ENCODE measurements at places on chromosomes 2 and 18. TPM values are rescaled to one million over a fixed set of nuclear protein-coding genes. Genes with fewer than 3 reads are reported as not detected.

The CTLA4 gene
- not detected for total RNA-seq

The SUPT7L gene
- total RNA-seq, result 25.6 TPM

- no peak for DNase-seq
These were observed 129.9 kb downstream of the NCOA1 start for GRCh38 chr2:24620936-24621335.

DNA sequence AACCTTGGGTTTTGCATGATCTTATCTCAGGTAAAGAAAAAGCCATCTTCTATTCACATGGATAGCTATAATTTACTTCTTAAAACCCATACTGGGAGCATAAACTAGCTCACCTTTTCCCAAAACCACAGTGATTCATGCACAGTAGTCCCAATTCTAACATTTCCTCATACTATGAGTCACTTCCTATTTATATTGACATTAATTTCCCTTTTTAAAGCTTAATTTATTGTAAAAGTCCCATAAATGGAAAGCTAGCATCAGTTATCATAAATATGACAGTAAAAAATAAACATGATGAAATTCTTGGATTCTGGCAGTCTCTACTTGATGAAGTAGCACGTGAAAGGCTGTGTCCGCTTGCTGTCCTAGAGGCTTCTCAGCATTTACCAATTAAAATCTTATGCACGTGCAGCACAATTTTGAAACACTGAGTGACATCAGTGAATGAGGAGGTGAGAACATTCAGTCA, 180.1 kb downstream of the CDH2 start:
- no peak for DNase-seq

The TCF23 gene
- not detected for total RNA-seq

DNA sequence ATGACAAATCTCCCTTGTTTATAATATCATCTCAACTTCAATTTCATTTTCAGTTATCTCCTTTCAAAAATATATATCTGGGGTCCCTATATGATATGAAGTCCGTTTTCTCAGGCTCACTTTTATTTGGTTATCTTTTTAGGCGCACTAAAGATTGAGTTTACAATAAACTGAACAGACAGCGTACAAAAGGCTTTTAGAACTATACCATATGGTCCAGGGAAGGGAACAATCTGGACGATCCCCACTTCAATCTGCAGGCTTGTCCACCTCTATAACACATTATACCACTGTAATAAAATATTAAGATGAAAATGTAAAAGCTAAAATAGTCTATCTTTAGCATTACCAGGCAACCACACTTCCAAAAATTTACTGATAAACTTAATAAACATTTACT, 289.9 kb downstream of the ZEB2 start:
- no peak for DNase-seq

The CDK15 gene
- total RNA-seq, result 0.21 TPM
